ENCODE measurements at places on chromosomes 7 and 10.
A peak's percentile ranks its signal among the peaks of the same experiment; 100 is the strongest.

DNA sequence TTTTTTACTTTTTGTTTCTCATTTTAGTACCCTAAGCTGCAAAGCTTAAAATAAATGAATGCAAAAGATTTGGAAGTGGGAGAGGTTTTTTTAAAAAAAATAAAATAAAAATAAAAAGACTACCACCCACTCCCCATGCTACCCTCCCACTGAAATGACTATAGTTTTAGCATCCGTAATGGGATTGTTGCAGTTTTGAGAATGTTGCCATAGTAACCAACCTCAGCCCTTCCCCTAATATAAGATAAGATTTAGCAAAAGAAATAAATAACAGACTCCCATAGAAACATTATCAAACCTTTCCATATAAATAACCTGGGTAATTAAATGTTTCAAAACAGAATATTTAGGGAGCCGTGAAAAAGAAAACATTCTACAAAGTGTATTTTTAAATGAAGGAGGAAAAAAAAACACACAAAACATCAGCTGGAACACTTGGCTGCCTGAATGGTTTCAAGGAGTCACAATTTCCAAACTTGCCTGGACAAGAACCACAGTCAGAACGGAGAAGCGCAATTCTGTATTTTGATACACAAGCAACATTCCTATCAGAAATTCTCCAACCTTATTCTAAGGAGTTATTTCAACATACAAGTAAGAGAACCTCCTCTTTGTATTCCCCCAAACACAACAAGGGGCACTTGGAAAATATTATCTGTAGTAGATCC lies 57.4 kb downstream of the DGKI start:
- no peak for DNase-seq

DNA sequence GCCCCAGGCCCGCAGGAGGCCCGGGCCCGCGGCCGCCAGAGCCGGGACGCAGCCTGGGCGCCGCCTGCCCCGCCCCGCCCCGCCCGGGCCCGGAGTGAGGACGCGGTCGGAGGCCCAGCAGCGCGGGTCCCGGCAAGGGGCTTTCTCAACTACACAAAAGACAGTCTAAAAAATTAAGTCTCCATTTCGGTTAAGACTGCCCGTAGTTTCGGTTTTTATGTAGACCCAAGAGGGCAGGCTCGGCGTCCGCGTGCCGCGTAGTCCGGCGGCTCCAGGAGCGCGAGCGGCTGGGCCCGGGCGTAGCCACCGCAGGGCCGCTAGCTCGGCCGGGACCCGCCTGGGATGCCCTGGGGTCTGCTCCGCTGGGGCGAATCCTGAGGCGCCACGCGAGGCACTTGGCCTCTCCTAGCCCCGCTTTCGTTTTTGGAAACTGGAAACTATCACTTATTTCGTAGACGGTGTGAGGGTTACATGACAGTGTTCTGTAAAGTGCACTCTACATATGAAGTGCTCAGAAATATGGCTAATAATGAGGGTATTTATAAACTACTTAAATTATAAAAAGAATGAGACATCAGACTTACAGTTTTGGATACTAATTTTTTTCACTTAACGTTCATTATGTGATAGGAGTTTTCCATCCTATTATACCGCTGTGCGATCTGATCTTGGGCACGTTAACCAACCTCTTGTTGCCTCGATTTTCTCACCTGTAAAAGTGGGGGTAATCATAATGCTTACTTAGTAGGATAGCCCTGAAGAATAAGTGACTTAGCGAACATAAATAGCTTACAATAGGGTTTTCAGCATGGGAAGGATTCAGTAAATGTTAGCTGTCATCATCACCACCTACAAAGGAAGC lies 573 bp downstream of the BLVRA start:
- peak; percentile 33 for DNase-seq

- peak; percentile 85 for DNase-seq
Measured at GRCh38 chr10:77537720-77538373, 99.8 kb downstream of the KCNMA1 start.

- no peak for DNase-seq
Measured at GRCh38 chr10:70055550-70055949, 2.9 kb downstream of the MACROH2A2 start.

DNA sequence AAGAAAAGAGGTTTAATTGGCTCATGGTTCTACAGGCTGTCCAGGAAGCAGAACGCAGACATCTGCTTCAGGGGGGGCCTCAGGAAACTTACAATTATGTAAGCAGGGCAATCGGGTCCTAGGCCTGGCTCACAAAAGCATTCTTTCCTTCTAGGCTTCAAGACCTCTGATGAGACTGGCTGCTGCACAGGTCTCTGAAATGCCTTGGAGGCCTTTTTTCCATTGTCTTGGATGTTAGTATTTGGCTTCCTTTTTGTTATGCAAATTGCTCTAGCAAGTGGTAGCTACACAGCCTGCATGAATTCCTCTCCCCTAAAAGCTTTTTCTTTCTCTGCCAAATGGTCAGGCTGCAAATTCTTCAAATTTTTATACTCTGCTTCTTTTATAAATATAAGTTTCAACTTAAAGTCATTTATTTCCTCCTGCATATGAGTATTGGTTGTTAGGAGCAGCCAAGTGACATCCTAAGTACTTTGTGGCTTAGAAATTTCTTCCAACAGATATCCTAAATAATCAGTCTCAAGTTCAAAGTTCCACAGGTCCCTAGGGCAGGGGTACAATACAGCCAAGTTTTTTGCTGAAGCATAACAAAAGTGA lies 83.1 kb upstream of the SEMA3A start:
- DNase-seq: peak; percentile 45

DNA sequence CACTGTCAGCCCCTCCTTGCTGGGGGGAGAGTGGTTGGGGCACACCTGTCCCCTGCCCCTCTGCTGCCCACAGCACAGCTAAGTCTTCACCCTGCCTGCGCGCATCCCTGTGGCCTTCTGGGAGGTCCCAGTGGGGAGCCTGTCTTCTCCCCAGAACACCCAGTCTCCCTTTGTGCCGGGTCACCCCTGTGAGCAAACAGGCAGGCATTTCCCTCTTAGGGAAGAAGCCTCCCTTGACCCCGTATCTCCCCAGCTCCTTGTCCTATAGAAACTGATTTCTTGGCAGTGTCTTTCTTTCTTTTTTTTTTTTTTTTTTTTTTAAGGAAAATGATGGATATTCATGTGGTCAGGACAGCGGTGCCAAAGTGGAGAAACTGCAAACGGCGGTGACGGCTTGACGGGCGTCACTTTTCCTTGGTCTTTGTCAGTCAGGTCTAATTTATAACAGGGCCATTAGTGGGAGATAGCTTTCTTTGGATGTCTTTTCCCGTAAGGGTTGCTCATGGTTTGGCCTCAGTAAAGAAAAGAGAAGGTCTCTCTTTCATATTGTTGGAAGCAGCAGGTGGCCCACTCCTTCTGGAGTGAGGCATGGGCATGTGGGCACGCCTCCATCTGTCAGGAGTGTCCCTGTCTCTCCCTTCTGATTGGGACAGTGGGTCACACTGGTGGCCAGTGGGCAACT lies 115.3 kb downstream of the NKX6-2 start:
- no peak for DNase-seq

DNA sequence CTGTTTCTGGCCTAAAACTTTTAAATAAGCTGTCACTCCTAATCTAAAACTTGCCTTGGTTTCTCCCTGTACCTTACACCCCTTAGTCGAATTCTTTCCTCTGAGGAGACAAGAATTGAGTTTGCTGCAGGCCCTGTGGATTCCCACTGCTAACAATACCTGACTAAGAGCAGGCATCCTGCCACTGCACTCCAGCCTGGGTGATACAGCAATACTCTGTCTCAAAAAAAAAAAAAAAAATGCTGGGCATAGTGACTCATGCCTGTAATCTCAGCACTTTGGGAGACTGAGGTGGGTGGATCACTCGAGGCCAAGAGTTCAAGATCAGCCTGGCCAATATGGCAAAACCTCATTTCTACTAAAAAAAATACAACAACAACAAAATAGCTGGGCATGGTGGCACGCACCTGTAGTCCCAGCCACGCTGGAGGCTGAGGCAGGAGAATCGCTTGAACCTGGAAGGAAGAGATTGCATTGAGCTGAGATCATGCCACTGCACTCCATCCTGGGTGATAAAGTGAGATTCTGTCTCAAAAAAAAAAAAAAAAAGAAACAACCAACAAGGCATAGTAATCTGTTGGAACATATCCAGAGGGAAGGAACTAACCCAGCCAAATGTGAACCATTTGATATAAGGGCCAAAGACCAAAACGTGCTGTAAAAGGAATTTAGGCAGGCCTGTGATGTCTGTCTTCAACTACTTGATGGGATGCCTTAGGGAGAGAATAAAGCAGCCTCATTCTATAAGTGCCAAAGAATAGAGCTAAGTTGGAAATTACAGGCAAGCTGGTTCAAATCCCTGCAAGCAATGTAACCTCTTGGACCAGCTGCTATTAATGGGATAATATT lies 732.7 kb upstream of the AUTS2 start:
- peak; percentile 32 for DNase-seq

DNA sequence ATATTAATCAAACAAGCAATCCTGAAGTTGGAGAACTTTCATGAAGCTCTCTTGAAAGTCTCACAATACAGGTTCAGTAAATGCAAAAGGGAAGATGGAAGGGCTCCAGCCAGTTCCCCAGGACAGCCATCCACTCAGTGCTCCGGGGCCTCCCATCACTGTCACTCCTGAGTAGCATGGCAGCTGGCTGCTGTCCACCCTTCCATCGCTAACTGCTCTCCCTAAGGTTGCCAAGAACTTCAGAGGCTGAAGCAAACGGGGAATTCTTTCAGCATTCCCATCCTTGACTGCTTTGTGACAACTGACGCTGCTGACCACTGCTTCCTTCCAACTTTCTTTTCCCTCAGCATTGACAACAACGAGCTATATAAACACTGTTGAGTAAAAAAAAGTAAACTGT lies 69.1 kb downstream of the VPS41 start:
- no peak for DNase-seq

DNA sequence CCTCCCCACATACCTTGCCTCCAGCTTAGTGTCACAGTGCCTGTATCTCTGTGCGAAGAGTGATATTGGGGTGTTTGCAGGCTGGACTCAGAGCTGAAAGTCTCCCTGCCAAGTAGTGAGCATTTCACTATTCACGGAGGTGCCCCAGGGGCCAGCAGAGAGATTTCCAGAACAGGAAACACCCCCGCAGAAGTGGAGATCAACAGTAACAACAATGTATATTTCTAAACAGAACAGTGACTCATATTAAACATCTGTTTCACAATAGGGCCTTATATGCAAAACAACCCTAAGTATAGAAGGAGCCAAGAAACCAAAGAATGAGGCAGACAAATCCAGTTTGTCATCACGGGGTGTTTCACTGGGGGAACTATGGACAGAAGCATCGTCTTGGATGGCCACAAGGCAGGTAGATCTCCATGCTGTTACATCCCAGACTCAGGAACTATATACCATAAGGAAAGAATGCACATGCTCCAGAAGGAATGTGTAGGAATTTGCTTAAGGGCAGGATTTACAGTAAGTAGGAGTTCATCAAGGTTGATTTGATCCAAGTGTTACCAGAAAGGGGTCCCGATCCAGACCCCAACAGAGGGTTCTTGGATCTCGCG lies 29.3 kb upstream of the CCL24 start:
- peak; percentile 87 for DNase-seq

DNA sequence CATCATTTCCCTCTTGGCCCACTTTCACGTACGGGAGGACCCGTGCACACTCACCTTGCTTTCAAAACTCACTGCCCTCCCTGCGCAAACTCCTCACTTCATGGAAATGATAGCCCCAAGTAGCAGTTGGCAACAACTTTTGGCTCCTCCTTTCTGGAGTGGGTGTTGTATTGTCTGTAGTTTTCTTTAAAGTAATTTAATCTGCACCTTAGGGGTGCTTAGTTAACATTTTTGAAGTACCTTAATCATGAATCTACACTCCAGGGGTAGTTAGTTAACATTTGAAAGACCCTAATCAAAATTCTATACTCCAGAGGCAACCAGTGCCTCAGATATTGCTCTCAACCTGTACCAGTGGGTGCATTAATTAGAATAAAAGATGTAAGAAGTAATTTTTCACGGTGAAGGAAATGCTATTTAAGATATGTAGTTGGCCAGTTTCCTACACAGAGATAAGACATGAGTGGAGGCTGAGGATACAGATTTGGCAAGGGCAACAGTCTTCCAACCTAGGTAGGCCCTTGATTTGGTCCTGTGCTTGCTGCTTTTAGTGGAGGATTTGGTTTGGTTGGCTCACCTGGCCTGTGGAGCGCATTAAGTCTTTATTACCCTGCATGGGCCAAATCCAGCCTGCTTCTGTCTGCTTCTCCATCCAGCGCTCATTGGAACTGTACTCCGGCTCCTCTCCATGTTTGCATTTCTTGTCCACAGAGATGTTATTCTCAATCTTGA lies 93.0 kb downstream of the EXOC4 start:
- no peak for DNase-seq

GRCh38 chr10:64813391-64813790 lies 1292.2 kb downstream of the REEP3 start:
- no peak for DNase-seq

DNA sequence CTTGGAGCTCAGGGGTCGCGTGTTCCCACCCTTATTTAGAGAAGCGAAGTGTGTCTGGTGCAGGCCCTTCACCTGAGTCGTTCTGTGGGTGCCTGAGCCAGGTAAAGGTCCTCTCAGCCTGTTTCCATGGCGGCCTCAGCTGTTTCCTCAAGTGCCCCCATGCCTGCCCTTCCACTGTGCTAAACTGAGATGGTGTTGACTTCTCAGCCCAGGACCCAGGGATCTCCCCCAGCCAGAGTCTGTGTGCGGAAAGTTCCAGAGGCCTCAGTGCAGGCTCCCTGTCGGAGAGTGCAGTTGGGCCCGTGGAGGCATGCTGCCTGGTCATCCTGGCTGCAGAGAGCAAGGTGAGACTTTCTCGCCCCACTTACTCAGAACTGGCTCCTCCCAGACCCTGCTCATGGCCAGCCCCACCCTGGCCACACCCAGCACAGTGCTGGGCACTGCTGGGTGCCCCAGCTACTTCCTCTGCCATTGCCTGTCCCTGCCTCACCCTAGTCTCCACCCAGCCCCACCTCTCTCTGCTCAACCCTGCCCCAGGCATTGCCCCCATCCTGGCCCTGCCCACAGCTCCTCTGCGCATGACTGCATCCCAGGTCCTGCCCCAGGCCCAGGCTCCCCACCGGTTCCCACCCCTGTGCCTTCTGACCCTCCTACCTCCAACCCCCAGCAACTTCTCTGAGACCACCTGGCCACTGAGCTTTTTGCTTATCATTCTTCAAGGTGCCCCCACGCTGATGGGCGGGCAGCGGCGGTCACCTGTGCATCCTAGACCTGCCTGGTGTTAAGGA lies 20.3 kb downstream of the NACAD start:
- DNase-seq: no peak

DNA sequence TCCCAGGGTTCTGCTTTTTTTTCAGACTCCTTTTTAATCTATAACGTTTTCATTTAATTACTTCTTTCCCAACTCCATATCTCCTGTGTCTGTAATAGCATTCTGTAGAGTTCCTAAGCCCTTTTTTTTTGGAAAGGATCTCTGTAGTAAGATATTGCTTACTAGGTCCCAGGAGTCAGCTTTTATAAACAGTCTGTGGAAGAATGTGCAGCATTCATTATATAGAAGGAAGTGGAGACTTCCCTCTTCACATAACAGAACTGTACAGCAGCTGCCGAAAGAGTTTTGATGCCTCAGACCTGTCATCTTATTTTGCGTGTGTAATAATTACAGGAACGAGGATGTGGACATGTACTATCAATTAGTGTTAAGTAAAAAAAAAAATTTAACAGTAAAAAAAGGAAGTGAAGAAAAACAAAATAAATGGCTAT lies 7.4 kb upstream of the STEAP4 start:
- no peak for DNase-seq

Measured in AG10803 (cell line).